ENCODE measurements at places on chromosomes 2 and 18. TPM values are rescaled to one million over a fixed set of nuclear protein-coding genes. Genes with fewer than 3 reads are reported as not detected.

Gene COL3A1
- total RNA-seq = 351 TPM

DNA sequence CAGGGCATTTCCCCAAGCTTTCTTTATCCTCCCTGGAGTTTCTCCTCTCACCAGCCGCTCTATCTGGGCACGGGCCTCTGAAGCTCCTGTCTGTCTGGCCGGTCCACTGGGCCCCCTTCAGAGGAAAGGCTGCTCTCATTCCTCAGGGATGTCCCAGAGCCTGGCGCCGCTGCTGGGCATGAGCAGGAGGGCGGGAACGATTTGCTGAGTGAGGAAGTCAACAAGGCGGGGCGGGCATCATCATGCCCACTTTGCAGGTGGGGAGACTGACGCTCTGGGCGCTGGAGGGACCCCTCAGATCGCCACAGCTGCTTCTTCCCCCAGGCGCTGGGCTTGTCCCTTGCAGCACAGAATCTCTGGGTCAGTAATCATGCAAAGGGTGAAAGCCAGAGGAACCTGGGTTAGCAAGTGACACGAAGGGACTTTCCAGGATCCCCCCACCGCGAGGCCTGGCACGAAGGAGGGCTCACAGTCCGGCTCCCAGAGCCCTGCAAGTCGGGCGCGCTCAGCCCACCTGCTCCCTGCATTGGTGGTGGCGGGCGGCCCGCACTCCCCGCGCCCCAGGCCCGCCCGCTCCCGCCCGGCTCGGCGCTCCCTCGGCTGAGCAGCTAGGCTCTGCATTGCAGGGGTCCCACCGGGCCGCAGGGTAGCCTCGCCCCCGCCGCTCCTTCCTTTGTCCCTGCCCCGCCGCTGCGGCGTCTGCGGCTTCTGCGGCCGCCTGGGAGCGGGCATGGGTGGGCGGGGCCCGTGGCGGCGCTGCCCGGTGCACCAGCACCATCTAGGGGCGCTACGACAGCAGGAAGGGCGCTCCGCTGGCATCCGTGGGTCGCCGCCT, 157.8 kb downstream of the CYRIA start:
- DNase-seq = no peak

DNA sequence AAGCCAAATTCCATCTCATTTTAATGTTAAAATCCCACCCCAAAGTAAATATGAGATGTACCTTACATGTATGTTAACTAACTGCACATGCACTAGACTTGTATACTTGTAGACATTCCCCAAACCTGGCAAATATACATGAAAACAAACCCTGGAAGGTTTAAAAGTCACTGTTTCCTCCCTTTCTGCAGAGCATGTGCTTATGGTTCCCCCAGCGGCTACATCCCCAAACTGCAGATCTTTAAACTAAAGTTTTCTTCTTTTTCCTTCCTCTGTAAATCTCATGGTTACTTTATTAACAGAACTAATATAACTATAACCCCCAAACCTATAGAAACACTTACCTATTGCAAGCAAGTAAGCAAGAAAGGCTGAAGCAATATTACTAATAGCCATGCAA, 731.5 kb downstream of the LRP1B start:
- DNase-seq = no peak

DNA sequence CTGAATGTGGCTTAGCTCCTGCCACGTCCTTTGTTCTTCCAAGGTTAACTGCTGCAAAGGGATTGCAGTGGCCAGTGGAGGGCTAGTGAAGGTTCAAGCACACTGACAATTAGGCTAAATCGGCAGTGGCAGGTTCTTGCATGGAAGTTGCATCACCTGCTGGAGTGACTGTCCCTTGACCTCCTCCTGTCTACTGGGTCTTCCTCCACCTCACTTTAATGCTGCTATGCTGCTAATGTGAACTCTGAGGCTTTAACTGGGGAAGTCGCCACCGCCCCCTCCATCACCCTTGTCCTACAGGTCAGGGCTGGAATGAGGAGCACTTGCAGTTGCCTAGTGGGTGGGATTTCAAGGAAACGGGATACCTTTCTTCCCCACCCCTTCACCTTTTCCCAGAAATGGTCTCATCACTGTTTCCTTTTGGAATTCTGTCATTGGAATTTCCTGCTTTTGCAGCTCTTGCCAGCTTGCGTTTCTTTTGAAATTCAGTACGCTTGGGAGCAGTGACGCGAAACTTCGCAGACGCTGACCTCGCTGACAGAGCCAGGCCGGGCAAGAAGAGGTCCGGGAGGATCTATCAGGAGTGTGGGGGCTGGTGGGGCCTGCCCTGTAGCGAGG, 150.3 kb downstream of the SH3RF3 start:
- DNase-seq = no peak

DNA sequence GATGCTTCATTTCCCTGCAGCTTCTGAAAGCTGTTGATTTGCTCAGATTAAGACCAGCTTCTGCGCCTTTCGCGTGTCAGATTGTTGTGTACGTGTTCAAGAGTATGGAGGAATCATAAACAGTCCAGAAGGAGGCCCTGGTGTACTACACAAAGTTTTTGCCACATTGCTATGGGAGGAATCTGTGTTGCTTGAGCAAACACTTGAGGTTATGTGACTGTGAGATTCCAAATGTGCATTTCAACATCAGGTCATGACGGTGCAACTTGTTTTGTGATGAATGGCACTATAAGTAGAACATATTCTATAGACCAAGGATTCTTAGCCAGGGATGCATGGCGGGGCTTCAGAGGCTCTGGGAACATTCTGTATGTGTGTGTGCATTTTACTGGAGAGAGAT, 35.0 kb downstream of the SRSF7 start:
- DNase-seq = no peak

DNA sequence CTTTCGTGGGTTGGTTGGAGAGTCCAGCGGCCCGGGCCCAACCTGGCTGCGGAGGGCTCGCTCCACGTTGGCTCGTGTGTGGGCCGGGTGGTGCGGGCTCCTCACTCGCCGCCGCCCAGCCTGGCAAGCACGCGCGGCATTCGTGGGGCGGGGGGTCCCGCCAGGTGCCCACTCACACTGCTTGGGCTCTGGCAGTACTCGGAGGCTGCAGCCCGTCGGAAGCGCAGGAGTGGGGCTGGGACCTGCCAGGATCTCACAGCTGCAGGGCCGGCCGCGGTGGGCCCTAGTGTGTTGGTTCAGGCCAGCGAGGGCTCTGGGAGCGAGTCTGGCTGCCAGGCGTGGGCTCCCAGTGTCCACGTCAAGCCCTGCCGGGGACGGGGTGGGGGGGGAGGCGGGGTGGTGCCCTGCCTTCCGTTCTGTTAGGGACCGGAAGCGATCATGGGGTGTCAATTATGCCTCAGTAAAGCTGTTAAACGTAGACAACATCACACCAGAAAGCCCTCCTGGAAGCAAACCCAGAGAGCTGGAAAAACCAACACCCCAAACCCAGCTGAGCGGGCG, 1.0 kb upstream of the HS6ST1 start:
- no peak for DNase-seq

DNA sequence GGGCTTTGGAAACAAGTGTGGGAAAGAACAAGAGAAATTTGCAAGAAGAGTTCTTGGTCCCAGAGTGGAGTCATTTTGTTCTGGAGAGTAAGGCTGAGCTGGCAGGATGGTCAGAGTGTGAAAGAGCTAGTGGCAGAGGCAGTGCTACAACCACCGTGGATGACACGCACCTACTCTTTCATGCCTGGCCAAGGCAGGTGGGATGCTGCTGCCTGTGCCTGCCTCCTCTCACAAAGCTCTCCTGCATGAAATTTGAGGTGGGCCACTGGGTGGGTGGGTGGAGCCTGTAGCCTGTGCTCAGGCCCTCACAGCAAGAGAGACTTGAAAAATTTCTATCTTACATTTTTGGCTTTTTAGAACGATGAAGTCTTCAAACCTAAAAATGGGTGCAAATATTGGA, 9.4 kb upstream of the INO80C start:
- DNase-seq = no peak

DNA sequence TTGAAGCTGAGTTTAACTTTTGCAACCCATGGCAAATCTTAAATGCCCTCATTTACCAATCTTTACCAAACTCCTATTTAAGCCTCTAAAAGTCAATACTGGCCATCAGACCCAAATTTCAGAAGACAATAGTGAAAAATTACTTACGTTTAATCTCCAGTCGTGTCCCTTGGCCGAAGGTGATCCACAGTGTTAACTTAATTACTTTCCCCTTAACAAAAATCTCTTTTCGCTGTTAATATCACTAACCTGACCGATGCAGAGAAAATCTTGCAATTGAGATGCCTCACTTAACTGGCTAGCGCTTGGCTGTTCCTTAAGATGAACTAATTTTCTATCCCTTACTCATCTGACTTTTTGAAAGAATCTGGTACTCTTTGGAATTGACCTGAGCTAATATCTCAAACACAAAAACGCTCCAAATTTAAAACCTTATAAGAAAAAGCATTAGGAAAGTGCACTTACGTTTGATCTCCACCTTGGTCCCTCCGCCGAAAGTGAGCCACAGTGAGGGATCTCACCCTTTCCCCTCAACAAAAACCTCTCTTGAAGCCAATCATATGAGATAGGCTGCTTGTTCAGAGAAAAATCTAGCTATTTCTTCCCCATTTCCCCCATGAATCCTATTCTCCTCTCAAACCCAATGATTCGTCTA, 169.1 kb downstream of the RPIA start:
- no peak for DNase-seq

DNA sequence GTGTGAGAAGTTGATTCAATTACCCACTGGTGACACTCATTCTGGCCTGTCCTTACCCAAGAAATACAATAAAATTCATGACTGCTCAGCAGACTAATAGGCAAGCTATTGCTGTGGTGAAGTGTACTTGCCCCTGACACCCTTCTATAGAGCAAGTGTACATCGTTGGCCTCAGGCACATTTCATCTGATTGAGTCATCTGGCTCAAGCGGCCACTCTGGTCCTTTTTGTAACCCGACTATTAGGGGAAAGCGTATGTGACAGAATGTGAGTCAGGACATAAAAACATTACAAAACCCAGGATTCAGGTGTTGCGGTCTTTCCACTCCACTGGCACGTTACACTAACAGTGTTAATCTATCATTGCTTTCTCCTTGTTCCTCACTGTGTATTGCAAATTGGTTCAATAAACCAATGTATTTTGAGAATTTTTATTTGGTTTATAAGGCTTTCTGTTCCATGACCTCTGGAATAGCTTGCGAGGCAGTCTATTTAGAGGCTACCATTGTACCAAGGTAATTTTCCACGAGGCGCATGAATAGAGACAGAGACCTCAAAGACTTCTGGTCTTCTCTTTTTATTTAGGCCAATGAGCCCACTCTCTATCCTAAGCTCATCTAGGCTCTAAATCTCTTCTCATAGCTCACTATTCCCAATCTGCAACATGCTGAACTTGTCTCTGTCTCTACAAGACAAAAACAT, 10.2 kb upstream of the TTC32 start:
- DNase-seq = no peak

DNA sequence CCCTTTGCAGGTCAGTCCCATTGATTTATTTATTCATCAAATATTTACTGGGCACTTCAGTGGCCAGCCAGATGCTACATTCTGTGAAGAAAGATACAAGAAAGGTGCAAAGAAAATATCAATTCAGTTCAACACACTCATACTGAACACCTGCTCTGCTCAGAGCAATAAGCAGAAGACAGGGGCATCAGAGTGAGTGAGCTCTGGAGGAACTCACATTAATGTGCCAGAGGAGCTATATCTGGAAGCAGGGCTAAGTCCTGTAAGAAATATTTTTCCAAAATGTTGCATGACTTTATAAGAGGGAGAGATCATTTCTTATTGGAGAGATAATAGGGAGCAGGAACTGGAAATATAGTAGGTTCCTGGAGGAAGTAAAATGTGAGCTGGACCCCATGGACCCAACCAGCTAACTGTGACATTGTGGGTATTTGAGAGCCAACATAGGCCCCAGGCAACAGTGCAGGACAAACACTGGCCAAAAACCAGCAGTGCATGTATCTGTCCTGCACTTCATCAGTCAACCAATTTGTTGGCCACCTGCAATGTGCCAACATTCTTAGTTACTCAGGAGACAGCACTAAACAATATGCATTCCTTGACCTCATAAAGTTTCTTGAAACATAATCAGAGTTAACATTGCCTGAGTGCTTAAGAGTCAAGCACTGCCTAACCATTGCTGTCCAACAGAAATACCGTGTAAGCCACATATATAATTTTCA, 102.7 kb upstream of the PTPRM start:
- no peak for DNase-seq

- no peak for DNase-seq
Observed at GRCh38 chr2:198953328-198953727, 504.4 kb downstream of the SATB2 start.

- no peak for DNase-seq
Observed at GRCh38 chr2:101150306-101151145, 656 bp downstream of the TBC1D8 start.

Gene CRYBA2
- not detected for total RNA-seq

GRCh38 chr2:74293191-74293991, 49.8 kb downstream of the SLC4A5 start:
- DNase-seq = no peak

- no peak for DNase-seq
Observed at GRCh38 chr2:20781656-20782265, 41.1 kb downstream of the LDAH start.

DNA sequence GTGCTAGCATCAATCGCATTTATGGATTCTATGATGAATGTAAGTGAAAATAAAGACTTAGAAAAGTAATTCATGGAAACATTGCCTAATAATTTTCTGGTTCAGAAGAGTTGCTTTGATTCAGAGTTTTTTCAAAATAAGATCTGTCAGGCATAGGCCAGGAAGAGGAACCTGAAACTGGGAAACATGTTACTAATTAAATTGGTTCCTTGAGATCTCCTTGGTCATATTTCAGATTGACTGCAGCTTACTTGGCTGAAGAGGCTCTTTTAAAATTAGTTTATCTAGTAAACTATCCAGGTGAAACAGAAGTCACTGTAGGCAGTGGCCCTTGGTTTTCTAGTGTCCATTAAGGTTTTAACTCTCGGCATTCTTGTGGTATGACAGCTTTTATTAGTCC, 27.4 kb downstream of the PPP1CB start:
- DNase-seq = no peak

GRCh38 chr2:75524276-75524911, 36.3 kb downstream of the EVA1A start:
- DNase-seq = no peak

Gene C2orf15
- 0.32 TPM for total RNA-seq

- DNase-seq = no peak
Observed at GRCh38 chr18:43486462-43486861, 209.2 kb upstream of the SYT4 start.

DNA sequence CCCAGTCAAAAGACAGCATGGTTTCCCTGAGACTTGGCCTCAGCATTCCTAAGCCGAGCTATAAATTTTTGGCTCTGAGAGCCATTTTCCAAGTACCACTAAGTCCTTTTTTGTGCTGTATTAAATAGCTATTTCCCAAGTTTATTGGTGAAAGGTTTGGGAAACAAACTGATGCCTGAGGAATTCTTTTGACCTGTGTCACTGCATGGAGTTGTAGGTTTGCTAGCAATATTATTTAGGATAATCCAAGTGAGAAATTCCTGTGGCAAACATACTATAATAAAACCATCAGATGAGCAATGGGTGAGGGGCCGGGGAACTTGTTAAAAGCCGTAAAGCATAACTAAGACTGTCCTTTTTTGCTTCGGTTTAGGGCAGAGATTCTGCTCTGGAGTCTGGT, 28.4 kb downstream of the ARHGAP28 start:
- DNase-seq = no peak

Gene RPRM
- 0.22 TPM for total RNA-seq

Data from mesenteric fat pad (tissue), 1 donor.